ENCODE measurements at places on chromosomes 7 and 10.

DNA sequence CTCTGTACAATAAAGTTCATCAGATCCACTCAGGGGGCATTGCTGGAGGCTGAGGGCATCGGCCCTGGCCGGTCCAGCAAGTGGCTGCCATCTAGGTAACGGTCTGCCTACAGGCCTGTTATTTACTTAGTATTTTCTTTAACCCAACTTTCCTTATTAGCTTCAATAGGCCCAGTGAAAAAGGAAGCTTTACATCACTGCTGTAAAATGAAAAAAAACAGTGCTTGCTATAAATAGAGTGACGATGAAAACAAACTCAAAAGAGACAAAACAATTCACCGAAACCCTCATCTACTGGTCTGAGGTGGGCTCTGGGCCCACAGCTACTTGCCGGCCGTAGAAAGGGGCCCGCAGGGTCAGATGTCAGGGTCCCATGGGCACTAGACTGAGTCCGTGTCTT lies 192.5 kb downstream of the ELFN1 start:
- no peak for DNase-seq

GRCh38 chr10:13263591-13263990 lies 29.4 kb upstream of the UCMA start:
- DNase-seq, result no peak

- no peak for DNase-seq
These were observed 100.2 kb downstream of the MMRN2 start for GRCh38 chr10:86857128-86857721.

GRCh38 chr10:49335364-49335972 lies 36.5 kb downstream of the C10orf71 start:
- no peak for DNase-seq

- no peak for DNase-seq
These were observed 20.4 kb downstream of the CCNY start for GRCh38 chr10:35356725-35357092.

DNA sequence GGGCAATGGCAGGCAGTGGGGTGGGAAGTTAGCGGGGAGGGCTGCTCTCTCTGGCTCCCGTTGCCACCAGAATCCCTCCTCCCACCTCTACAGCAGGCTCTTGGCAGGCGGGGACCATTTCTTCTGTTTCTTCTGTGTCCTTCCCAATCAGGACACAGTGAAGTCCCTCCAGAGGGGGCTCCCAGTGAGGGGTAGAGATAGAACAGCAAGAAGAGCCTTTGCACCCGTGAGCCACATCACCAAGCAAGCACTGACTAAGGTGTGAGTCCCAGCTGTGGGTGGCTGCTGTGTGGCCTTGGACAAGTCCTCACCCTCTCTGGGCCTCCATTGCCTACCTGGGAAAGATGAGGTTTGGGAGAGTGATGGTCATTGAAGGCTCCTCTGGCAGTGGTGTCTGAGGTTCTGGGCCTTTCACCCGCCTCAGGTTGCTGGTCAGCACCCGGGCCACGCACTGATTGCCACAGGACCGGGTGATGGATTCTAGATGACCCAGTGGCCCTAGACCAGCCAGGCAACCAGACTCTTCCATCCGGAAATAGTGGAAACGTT lies 26.0 kb upstream of the PCBD1 start:
- DNase-seq, result no peak
